ENCODE measurements at places on chromosomes 3 and 15. TPM values are rescaled to one million over a fixed set of nuclear protein-coding genes. Genes with fewer than 3 reads are reported as not detected.

- DNase-seq = no peak
Measured at GRCh38 chr3:99845999-99846398, 28.3 kb downstream of the CMSS1 start.

DNA sequence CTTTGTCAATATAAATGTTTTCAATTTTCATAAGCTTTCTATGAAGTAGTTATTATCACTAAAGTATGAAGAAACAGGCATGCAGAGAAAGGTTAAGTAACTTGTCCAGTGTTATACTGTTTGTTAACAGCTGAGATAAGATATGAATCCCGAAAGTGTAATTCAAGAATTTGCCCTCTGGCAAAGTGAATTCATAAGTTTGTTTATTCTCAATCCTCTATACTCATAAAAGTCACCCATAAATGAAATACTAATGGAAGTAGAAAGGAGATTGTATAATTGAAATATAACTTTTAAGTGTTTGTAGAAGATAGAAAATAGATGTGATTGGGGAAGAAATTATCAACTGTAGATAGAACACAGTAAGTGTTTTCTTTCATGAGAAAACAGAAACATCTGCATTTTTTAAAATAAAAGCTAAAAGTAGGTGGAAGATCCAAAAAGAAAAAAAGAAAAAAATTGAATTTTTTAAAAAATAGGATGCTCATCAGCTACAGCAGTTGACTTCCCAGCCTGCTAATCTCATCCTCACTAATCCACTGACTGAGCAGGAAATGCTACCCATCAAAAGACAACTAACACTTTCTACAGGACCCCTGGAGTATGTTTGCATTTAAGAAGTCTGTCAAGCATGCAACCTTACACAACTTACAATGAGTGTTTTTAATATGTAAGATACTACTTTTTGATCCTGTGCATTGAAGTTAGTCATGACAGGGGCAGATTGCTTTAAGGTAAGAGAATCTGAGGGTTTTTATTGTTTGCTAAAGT is 878.1 kb downstream of the SI start:
- no peak for DNase-seq

DNA sequence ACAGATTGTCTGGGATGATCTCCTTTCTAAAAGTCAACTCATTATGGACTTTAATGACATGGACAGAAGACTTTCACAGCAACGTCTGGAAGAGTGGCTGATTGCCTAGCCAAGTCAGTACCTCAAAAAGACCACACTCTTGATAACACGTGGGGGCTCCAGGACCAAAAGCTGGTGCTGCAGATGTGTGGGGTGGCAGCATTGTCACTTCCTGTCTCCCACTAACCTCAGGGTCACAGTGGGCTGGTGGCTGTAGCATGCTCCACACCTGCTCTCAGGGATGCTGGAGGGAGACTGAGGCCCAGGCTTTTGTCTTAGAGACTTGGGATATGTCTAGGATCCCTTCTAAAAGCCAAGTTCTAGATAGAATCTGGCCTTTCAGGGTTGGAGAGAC is 118.1 kb downstream of the APBA2 start:
- DNase-seq = no peak

DNA sequence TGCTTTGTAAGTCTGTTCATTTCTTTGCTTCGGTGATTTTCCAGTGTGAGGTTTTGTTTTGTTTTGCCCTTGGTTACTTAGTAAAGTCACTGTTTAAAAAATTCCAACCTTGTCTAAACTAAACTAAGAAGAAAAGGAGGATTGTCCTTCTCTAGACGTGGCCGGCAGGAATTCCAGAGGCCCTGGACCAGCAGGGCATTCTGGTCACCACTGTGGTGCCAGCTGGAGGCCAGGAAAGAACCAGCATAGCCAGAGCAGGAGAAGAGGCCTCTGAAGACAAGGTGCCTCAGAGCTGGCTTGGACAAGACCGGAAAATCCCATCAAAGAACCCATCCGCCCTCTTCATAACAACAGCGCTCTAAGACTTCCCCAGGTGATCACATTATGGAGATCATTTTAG is 8.2 kb downstream of the PLOD2 start:
- DNase-seq = no peak

GRCh38 chr15:37876900-37877299 is 57.5 kb upstream of the TMCO5A start:
- DNase-seq = no peak

DNA sequence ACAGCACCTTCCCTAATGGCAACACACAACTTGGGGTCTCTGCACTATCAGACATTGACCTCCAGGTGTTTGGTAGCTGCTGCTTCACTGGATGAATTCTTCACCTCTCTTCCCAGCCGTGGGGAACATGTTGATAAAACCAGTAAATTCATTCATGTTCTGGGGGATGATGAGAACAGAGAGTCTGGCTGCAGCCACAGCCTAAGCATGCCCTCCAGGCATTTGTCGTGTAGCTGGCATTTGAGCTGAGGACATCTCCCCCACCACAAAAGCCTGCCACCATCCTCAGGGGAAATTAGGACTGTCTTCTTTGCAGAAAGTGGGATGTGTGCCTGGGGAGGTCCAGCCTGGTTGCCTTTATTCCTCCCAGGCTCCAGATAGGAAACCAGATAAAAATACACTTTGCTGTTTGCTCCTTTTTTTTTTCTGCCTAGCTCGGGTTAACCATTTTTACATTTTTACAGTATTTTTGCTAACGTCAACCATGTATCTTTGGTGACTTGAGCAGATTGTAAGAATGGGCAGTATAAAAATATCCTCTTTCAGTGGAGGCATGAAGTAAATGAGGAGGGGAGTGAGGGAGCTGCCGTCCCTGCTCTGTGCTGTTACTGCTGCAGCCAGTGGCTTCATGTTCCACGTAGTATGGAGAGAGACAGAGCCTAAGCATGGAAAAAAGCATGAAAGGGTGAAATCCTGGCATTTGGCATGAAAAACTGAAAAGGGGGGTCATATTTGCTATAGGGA is 444.0 kb downstream of the EPHB1 start:
- DNase-seq = no peak

DNA sequence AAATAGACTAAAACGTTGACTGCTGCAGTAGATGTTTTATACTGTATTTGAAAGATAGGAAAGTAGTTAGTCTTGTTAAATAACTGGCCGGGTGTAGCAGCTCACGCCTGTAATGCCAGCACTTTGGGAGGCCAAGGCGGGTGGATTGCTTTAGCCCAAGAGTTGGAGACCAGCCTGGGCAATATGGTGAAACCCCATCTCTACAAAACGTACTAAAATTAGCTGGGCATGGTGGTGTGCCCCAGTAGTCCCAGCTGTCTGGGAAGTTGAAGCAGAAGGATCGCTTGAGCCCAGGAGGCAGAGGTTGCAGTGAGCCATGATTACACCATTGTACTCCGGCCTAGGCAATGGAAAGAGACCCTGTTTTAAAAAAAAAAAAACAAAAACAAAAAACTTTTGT is 60.5 kb upstream of the ULK4 start:
- no peak for DNase-seq

- DNase-seq = no peak
Measured at GRCh38 chr3:33791477-33792166, 6.8 kb upstream of the PDCD6IP start.

DNA sequence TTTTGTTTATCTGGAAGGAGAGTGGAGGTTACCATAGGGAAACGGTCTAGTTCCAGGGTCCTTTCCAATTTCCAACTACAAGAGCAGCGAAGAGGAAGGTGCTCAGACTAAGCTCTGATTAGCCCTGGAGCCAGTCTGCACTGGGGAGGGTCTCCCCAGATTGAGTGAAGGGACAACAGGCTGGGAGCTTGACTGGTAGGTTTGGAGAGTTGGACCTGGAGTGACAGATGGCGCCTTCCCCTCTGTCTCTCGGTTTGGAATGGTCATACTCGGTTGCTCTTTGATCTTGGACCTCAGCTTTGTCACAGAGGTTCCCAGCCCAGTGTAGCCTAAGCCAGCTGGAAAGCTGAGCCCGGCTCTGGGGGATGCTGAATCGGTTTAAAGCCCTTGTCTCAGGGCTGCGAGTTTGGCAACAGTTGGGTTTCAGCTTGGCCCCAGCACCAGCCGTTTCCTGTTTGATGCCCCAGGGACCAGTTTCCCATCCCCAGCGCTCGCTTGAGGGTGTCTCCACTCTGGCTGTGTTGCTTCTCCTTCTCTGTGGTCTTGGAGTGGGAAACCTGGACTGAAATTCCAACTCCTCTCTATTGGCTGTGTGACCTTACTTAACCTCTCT is 53.1 kb upstream of the ULK4 start:
- no peak for DNase-seq

- DNase-seq = no peak
Measured at GRCh38 chr3:177932346-177932745, 603.9 kb upstream of the KCNMB2 start.

DNA sequence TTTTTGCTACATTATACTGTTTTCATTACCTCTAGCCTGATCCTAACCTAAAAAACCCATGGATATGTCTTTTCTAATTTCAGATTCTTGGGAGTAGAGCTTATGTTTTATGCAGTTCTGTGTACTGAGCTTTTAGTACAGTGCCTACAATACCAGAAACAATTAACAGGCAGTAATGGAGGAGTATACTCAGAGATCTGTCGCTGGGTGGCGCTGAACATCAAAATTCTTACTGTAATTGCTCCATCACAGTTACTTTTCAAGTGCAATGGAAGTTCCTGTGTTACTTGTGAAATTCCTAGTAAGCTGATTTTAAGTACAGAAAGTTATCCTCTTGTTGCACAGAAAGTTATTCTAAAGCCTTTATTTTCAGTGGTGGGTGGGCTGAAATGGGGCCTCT is 66.9 kb downstream of the RNF13 start:
- DNase-seq = peak; percentile 14

DNA sequence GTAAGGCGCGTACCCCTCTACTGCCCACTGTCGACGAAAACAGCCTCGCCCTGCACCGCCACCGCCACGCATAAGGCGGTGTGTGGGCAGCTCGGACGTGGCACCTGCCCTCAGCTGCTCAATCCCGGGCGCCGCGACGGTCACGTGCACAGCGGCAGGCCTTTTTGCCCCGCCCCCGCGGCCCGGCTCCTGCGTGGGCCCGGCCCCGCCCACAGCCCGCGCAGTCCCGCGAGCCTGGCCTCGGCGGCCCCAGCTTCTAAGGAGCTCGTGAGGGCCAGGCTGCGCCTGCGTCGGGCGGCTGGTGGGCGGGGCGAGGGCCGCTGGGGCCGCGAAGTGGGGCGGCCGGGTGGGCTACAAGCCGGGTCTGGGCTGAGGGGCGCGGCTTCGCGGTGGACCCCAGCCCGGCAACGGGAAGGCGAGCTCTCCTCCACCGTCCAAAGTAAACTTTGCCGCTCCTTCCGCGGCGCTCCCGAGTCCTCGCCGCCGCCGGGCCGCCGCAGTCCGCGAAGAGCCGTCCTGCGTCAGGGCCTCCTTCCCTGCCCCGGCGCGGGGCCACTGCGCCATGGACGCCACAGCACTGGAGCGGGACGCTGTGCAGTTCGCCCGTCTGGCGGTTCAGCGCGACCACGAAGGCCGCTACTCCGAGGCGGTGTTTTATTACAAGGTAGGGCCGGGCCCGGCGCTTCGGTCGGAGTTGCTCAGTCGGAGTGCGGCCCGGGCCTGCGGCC is at the start of gene CAPN7:
Gene CAPN7, plus strand, starts transcription at position 313 of the 728 bp plus-strand sequence. Its CDS starts 250 bp downstream, at position 563.
- peak; percentile 64 for DNase-seq

- DNase-seq = no peak
Measured at GRCh38 chr3:168933614-168934013, 729.9 kb downstream of the MECOM start.

GRCh38 chr3:187802928-187803259 is 57.6 kb upstream of the BCL6 start:
- no peak for DNase-seq

DNA sequence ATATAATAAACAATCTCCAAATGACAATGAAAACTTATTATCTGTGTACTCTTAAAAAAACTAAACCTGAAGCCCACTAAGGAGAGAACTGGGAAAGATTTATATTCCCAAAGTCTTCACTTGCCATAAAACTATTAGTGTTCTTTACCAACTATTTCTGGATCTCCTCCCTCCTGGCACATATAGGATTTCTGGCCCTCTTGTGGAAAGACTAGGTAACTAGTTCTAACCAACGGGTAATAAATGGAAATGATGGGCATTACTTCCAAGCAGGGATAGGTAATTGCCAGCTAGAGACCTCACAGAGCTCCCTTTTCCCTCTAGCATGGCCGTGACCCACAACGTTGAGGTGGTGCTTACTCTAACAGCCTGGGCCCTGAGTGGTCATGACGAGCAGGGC is 110.1 kb downstream of the DNAH12 start:
- no peak for DNase-seq

The TNFSF10 gene
- 9.4 TPM for polyA plus RNA-seq

The TM4SF18 gene
- polyA plus RNA-seq = 10.5 TPM

The TMEM207 gene
- polyA plus RNA-seq = not detected

The SNTN gene
- not detected for polyA plus RNA-seq

The LYZL4 gene
- not detected for polyA plus RNA-seq

The ZNF280D gene
- polyA plus RNA-seq = 37.5 TPM
